Right cardiac atrium (tissue), 5 donors: ENCODE measurements at places on chromosomes 12 and 14. TPM values are rescaled to one million over a fixed set of nuclear protein-coding genes. Genes with fewer than 3 reads are reported as not detected.

- no peak for DNase-seq
Observed at GRCh38 chr12:115870510-115870909, 407.0 kb downstream of the MED13L start.

- DNase-seq, result no peak
Observed at GRCh38 chr14:64994540-64994939, 7.8 kb downstream of the FNTB start.

DNA sequence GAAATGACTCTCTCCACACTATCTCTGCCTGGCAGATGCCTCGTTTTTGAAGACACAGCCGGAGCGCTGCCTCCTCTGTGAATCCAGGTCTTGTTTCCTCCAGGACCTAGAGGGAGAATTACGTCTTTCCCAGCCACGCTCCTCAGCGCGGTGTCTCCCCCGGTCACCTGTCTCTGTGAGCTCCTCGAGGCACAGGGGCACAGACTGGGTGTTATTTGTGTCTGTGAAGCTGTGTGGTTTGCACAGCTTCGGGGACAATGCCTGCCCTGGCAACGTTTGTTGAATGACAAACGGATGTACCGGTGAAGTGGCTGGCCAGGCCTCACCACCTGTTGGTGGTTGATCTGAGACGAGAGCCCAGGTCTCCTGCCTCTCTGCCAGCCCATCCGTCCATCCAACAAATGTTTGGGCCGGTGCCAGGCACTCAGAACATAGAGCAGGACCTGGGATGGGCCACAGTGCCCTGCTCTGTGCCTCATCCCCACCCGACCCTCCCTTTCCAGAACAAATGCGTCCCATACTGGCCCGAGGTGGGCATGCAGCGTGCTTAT, 6.1 kb downstream of the PTPN6 start:
- peak; percentile 54 for DNase-seq

Gene LMNTD1
- total RNA-seq, result 1.7 TPM

Gene SLC8A3
- not detected for total RNA-seq

GRCh38 chr12:122161682-122162081, 12.3 kb downstream of the IL31 start:
- DNase-seq, result no peak

DNA sequence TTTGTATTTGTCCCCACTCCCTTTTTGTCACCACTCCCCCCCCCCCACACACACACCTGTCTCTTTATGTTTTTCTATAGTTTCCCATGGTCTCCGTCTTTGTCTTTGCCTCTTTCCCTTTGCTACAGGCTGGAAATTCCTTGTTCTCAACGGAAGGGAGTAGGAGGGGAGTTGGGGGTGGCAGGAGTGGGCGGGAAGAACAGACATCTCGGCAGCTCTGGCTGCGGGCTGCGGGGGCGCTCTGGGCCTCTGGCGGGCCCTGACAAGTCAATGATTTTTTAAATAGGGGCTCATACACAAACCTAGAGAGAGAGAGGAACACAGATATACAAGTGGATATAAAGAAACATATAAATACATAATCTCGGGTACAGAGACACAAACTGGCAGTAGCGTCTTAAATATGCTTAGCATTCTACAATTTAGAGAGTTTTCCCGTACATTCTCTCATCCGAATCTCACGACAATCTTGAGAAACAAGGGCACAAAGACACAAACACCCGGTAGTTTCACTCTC, 2.4 kb upstream of the NAB2 start:
- peak; percentile 80 for DNase-seq

GRCh38 chr12:57239587-57240065, 10.1 kb downstream of the SHMT2 start:
- DNase-seq, result no peak

Gene ALKBH1
- total RNA-seq, result 10.2 TPM

GRCh38 chr12:132411457-132411856, 78.5 kb upstream of the FBRSL1 start:
- DNase-seq, result no peak

GRCh38 chr14:45698462-45699134, 445.6 kb upstream of the MIS18BP1 start:
- no peak for DNase-seq

DNA sequence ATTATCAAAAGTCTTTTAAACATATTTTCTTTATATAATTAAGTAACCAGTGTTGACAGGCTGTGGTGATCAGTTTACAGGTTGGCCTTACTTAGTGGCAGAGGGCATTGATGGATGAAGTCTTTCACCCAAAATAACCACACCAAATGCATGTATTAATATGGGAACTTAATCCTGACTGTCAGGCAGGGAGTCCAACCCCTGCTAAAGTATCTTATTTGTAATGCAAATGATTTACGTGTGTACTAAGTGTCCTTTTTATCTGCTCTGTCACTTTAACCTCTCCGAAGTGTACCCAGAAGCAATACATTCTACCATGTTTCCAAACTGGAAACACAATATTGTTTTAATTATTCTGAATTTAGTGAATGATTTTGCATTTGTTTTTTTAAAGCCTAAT, 1.4 kb downstream of the MYBPC1 start:
- DNase-seq, result no peak
